ENCODE measurements at places on chromosomes 2 and 18.
A peak's percentile ranks its signal among the peaks of the same experiment; 100 is the strongest.

- DNase-seq: no peak
Observed at GRCh38 chr18:36623681-36624190, 205.1 kb downstream of the TPGS2 start.

DNA sequence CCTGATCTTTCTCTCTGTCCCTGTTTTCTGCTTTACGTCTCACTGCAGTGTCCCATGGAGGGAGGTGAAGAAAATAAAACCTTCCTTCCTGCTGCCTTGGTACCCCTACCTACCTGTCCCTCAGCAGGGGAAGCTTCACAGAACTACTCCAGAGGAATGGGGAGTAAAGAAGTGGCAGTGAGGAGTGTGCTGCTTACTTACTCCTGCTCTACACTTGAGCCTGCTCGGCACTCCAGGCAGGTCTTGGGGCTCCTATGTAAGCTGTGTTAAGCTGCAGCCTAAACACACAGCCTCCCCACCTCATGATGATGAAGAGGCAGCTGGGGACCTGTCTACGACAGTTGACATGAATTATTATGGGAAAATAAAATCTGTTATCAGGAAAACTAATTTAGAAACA is 72.6 kb downstream of the ACSL3 start:
- no peak for DNase-seq

DNA sequence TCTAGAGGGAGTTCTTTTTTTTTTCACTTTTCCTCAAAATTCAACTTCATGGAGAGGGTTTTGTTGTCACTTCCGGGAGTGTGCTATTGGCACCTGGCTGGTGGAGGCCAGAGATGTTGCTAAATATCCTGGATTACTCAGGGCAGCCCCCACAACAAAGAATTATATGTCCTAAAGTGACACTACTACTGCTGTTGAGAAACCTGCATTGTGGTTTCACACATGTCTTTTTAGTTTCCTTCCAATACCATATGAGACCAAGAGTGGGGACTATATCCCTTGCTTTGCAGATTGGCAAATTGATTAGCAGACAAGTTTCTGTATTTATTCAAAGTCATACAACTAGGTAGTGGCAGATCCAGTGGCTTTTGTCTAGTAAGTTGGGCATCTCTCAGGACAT is 826.8 kb downstream of the TRIB2 start:
- DNase-seq: no peak

DNA sequence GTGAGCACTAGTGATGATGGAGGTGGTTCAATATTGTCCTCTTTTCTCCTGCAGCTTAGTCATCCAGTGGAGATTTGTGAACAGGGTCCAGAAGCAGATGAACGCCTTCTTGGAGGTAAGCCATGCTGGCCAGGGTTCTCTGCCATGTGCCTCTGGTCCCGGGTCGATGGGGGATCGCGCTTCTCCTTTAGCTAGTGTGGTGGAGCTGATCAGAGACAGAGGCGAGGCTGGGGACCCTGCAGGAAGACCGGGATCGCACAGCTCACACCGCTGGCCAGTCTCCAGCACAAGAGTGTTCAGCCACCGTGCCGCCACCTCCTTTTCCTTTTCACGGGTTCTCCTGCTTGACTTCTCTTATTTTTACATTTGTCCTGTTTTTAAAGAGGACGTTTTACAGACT is 243.4 kb downstream of the ALPK2 start:
- DNase-seq: no peak

- no peak for DNase-seq
Observed at GRCh38 chr2:221025398-221025797, 546.7 kb downstream of the EPHA4 start.

DNA sequence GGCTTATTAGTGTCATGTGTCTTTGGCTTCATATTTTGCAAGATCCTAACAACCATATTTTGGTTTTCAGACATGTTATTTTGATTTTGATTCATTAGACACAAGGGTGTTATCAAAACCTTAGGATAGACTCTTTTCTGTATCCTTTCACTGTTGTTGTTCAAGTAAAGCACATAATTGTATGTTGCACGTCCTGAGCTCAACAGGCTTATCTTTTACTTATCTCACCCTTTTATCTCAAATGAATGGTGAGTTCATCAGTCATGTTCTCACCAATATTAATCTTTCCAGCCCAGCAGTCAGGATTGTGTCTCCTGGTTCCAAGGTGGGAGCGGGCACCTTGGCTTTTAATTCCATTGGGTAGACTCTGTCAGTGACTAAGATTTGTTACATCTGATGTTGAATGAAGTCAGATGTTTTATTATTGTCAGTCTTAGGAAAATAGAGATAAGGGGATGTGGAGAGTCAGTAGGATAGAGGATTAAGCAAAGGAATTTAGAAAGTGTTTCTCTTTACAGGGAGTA is 11.9 kb downstream of the GPN1 start:
- DNase-seq: no peak

DNA sequence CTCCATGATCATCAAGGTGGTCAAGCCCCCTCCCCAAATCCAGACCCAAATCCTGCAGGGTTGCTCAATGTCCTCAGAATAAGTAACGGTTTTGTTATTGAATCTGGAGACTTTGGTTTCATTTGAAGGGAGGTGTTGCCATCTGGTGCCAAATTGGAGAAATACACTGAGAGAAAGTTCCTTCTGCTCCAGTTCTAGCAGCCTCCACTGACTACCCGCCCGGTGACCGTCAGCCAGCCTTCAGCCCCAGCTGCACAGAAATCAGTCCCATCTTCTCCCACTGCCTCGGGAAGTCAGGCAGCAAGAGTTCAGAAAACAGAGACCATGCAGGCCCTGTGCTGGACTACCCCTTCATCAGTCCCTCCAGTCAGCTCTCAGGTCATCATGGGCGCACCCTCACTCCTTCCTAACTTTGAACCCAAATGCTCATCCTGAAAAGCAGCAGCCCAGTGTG is 38.7 kb downstream of the PKDCC start:
- DNase-seq: peak; percentile 64

DNA sequence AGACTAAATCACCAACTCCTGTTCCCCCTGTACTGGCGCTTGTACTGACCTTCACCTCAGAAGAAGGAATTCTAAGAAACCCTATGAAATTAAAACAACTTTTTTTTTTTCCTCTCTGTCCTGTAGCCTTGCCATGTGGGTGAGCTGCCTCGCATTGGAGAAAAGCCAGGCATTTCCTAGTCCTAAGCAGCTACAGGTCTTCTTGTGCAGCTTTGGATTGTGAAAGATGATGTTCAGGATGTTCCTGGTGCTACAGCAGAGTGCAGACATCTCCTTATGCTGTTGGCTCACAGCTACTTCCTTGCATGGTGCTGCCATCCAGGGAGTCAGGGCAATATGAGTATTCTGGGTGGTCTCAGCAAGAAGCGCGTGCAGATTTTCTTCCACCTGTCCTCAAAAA is 11.9 kb downstream of the PIK3C3 start:
- DNase-seq: no peak

DNA sequence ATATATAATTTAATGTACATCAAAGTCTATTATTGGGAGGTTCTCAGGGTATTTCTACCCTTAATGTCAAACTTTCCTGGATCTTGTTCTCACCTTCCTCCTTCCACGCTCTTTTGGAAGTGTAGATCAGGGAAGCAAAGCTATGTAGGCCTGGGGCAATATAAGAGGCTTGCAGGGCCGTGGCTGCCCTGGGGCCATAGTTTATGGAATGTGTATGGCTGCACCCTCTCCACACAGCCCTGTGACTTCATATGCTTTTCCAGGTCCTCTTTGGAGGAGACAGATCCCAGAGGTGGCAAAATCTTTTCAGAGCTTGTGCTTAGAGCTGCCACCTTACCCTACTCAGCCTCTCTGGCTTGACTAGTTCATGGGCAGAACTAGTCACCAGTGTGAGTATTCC is 82.9 kb downstream of the PLB1 start:
- DNase-seq: no peak

DNA sequence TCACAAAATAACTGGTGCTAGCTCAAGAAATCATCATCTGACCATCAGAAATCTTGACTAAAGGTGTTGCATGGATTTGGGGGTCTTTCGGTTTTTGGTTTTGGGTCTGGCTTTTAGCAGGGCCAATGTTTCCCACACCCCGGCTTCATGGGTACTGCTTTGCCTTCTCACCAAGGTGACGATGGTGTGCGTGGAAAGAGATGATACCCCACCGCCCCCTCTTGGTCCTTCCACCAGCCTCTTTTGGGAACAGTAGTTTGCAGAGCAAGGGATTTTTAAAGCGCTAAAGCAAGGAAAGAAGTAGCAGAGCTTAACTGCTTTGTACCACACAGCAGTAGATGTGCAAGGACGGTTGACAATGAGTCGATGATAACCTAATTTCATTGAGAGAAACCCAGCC is 42.3 kb downstream of the BOLA3 start:
- DNase-seq: no peak

- no peak for DNase-seq
Observed at GRCh38 chr2:49070716-49071115, 83.6 kb downstream of the FSHR start.

GRCh38 chr2:36255863-36256262 is 99.7 kb upstream of the CRIM1 start:
- DNase-seq: no peak

GRCh38 chr18:74633652-74634352 is 36.1 kb downstream of the ZNF407 start:
- peak; percentile 5 for DNase-seq

- no peak for DNase-seq
Observed at GRCh38 chr18:10530852-10531251, 5.0 kb downstream of the NAPG start.

DNA sequence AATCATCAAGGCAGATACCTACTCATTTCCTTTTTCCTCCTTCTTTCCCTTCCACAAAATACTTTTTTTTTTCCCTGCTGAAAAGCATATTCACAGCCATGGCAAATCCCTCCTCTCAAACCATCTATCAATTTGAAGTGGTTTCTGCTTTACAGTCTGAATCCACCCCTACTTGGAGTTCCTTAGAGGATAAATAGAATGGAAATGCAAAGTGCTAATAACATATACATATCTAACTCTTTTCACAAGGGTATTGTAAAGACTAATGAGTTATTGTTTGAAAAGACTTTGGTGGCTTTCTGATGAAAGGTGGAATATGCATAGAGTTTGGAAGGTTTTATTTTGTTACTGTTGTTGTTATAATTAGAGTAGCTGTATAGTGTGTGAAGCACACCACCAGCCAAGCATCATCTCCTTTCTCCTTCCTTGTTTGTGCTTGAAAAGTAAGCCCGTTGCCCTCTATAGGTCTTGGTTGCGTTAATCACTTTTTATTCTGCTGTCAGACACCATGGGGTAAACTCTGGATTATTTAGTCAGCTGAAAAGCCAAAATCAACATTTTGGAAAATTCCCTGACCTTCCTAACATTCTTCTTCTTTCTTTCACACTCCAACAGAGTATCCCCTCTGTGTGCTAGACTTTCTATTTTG is 2126.9 kb upstream of the CELF4 start:
- no peak for DNase-seq

GRCh38 chr2:78861546-78861945 is 164.0 kb upstream of the REG3G start:
- peak; percentile 10 for DNase-seq

DNA sequence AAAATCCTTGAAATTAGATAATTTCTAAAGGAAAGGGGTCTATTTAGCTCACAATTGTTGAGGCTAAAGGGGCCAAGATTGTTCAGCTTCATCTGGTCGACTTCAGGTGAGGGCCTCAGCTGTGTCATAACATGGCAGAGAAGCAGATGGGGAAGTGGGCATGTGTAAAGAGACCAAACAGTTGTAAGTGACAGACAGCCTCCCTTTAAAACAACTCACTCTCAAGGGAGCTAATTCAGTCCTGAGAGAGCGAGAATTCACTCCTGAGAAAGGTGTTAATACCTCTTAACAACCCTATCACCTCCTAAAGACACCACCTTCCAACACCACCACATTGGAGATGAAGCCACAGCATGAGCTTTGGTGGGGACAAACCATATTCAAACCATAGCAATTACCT is 62.4 kb downstream of the KCMF1 start:
- no peak for DNase-seq

- DNase-seq: no peak
Observed at GRCh38 chr2:195490319-195490718, 166.7 kb upstream of the SLC39A10 start.

DNA sequence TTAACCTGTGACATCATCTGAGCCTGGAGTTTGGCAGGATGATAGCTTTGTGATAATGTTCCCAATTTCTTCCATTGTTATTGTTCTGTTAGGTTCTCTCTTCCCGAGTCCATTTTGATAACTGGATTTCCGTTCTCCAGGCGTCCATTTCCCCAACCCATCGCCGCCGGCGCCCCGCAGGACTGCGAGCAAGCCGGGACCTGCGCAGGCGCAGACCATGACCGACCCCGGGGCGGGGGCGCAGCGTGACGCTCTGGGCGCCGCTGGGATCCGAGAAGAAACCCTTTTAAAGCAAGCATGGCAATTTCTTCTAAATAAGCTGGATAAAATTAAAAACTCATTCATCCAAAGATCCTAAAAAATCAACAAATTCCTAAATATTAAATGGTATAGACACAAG is at the start of gene SLC25A52:
Gene SLC25A52 (minus strand): TSS at position 186 of the 400 bp plus-strand sequence. CDS start 219 bp downstream, outside the sequence.
- DNase-seq: no peak

GRCh38 chr2:15337996-15338666 is 223.0 kb downstream of the NBAS start:
- no peak for DNase-seq

DNA sequence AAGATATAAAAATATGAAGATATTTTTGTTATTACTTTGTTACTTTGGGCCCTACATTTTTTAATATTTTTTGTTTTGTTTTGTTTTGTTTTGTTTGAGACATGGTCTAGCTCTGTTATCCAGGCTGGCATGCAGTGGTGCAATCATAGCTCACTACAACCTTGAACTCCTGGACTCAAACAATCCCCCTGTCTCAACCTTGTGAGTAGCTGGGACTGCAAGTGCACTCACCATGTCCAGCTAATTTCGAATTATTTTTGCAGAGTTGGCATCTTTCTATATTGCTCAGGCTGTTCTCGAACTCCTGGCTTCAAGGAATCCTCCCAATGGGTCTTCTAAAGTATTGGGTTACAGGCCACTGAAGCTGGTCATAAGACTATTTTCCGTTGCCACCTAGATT is 603.6 kb upstream of the PIK3C3 start:
- DNase-seq: no peak

DNA sequence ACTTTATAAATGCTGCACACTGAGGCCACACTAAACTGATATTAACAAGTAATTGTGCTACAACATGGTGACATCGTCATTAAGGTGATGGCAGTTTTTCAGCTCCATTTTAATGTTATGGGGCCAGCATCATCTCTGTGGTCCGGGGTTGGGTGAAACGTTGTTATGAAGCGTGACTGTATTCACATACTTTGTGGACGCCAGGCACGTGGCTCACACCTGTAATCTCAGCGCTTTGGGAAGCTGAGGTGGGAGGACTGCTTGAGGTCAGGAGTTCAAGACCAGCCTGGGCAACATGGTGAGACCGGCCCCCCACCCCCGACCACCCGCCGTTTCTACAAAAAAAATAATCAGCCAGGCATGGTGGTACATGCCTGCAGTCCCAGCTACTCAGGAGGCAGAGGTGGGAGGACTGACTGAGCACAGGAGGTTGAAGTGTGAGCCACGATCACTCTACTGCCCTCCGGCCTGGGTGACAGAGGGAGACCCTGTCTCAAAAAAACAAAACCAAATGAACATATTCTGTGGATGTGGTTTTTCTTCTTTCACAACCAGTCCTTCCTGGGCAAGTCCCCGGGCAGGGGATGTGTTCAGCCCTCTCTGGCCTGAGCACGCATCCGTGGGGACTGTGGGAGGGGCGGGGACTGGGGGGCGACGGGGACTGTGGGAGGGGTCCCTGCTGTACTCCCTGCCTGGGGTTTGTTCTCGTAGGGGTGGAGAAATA is 12.9 kb upstream of the GAL3ST2 start:
- peak; percentile 6 for DNase-seq
